ENCODE measurements at places on chromosomes 5 and 9.
A peak's percentile ranks its signal among the peaks of the same experiment; 100 is the strongest.

DNA sequence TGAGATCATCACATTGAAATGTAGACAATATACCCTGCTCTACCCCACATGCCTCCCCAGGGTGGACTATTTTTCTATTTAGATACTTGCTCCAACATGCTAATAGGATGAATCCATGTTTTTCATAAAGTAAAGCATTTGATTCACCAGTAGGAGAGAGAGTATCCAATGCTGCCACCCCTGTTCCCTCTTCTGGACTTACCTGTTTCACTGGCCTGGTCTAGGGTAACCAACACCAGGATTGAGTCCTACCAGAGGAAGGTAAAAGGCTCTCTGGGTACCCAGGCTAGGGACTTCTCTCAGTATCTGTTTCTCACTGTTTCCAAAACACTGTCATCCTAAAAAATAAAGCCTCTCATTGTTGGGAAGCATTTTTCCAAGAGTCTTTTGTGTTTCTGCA is 30.2 kb upstream of the GABRP start:
- no peak for DNase-seq

GRCh38 chr9:129484352-129485000 is 136.4 kb downstream of the C9orf50 start:
- no peak for DNase-seq

DNA sequence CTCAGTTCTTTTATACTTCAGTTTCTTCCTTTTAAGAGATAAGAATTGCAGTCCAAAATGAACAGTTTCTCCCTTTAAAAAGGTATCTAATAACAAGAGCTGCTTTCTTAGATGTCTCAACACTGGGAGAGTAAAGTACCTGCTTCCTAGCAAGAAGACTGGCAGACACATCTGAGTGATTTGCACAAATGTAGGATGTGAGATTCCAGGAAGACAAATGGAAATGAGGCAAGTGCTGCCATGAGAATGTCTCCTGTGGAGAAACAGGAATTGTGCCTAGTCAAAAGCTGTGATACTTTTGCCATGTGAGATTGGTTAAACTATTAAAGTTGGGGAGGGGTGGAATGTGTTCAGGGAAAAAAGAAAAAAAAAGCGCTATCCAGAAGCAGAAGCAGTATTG is 159.1 kb downstream of the HTR1A start:
- DNase-seq, result no peak

DNA sequence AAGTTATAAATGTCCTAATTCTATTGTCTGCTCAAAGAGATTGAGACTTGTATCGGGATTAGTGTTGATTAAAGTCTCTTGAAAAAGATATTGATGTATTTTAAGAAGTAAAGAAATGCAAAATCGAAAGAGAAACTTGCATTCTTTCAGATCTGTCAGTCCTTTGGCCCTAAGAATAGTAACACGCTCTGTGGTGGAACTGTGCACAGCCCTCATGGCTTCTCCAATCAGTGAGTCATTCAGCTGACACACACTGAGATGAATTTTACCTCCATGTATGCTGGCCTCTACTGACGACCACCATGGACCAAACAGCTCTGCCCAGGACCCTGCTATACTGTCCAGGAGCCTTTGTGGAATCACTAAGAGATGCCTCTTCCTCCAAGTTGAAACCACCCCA is 232.4 kb downstream of the ESM1 start:
- DNase-seq, result no peak

DNA sequence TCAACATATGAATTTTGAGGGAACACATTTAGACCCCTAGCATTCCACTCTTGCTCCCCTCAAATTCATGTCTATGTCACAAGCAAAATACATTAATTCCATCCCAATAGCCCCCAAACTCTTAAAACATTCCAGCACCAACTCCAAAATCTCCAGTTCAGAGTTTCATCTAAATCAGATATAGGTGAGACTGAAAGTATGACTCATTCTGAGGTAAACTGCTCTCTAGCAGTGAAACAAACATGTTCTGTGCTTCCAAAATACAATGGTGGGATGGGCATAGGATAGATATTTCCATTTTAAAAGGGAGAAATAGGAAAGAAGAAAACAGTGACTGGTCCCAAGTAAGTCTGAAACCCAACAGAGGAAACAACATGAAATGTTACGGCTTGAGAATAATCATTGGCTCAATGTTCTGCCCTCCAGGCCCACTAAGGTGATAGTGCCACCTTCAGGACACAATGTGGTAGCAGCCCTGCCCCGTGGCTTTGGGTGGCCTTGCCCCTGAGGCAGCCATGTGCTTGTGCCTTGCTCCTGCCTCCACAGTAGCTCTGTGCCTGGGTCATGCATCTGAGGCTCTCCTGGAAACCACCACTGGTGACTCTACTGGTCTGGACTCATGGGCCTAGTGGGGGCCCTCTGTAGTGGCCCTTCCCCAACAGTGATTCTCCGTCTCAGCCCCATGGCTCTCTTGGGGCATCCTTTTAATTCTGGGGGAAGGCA is 36.4 kb upstream of the IPPK start:
- no peak for DNase-seq

DNA sequence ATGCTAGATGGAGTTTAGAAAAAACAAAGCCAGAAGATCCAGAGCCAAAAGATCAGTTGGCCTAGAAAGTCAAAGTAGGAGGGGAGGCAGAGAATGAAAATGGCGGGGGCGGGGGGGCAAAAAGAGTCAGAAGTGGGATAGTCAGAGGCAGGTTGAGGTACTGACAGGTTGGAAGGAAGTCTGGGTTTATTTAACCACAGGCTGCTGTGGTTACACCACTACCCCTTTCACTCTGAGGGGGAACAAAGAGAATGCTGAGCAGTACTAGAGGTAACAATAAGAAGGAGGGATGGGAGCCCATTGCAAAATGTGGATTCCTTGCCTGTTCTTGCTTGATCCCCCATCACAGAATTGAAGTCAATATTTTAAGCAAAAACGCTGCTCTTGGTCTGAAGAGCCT is 111.8 kb downstream of the CAVIN4 start:
- no peak for DNase-seq

DNA sequence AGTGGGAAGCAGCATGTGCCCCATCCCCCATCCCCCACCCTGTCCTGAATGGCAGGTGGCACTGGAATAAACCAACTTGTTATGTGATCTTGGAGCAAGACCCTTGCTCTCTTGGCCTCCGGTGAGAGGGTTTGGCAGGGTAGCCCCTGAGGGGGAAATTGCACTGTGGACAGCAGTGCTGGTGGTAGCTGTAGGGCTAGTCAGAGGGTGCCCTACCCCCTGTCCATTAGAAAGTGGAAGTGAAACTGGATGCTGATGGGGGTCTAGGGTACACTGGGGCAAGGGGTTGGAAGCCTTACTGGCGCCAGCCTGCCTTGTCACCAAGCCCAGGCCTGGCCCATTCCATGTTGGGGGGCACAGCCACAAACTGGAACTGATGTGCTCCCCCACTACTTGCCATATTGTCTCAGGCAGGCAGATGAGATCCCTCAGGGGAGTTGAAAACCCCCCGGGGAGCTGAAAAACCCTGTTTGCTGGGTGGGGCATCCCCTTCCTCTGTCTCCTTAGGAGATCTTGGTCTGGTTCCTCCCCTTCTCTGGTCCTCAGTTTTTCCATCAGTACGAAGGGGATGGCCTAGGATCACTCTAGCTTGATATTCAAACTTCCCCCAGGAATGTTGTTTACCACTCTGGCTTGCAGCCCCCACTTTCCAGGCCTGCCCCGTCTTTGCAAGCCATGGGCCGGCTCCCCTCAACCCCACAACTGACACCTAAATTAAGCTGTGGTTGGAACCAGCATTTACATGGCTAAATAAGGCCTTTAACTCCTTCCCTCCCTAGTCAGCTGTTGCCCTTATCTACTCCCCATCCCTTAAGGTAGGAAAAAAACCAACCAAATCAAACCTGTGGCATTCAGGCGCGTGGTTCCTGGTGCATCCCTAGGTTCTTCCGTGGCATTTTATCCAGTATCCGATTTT is 14.4 kb upstream of the SYNPO start:
- no peak for DNase-seq

DNA sequence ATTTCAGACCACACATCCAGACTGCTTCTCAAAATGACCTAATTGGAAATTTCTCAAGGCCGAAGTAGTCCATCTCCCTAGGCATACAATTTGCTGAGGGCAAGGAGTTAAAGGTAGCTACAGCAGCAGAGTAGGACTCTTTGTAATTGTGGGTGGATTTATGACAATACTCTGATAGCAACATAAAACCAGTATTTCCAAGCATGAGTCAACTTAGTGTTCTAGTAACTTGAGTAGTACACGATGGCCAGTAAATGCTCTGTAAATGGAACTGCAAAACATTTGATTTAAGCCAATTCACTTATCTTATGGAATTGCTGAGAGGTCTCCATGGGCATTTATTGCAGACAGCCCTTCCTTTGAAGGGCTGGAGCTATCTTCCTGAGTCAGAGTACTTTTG is 352.2 kb downstream of the PLK2 start:
- no peak for DNase-seq

- peak; percentile 68 for DNase-seq
Measured at GRCh38 chr9:75892216-75892911, 1.9 kb downstream of the PCSK5 start.

DNA sequence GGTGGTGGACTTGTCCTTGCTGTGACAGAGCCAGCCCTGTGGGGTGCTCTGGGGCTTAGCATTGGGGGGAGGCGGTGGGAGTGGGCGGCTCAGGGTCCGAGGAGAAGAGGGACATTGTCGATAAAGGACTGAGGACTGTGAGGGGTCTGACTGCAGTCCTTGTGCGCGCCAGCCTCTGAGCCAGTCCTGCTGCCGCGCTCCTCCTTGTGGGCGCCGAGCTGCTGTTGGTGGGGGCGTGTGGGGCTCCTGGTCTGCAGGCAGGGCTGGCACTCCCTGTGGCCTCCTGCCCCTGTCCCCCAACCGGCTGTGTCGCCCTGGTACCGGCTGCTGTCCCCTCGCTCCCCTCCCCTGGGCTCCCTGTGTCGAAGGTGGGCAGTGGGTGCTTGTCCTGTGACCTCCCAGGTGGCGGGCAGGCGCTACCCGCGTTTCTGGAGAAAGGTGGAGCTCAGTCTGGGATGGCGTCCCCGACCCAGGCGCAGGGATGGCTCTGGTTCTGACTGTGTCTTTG is 6.9 kb downstream of the RNU6ATAC start:
- DNase-seq, result no peak

DNA sequence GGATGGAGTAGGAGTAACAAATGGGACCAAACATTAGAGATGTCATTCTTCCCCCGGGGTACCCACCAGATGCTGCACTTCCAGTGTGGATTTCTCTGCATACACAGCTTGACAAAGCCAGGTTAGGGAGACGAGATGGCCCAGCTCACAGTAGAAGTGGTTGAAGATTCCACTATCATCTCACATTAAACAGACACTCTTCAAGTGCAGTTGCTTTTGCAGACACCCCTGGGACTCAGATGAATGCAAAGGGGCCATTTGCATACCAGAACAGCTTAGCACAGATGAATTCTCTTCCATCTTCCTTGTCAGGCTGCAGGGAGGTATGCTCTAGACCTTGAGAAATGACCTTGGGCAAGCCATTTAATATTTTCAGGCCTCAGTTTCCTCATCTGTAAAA is 12.6 kb upstream of the C5orf58 start:
- no peak for DNase-seq

- DNase-seq, result no peak
Measured at GRCh38 chr5:137627293-137627692, 108.6 kb downstream of the KLHL3 start.

- DNase-seq, result no peak
Measured at GRCh38 chr5:80368661-80369480, 39.0 kb upstream of the ZFYVE16 start.

- no peak for DNase-seq
Measured at GRCh38 chr9:72361217-72361616, 3.8 kb downstream of the ZFAND5 start.

DNA sequence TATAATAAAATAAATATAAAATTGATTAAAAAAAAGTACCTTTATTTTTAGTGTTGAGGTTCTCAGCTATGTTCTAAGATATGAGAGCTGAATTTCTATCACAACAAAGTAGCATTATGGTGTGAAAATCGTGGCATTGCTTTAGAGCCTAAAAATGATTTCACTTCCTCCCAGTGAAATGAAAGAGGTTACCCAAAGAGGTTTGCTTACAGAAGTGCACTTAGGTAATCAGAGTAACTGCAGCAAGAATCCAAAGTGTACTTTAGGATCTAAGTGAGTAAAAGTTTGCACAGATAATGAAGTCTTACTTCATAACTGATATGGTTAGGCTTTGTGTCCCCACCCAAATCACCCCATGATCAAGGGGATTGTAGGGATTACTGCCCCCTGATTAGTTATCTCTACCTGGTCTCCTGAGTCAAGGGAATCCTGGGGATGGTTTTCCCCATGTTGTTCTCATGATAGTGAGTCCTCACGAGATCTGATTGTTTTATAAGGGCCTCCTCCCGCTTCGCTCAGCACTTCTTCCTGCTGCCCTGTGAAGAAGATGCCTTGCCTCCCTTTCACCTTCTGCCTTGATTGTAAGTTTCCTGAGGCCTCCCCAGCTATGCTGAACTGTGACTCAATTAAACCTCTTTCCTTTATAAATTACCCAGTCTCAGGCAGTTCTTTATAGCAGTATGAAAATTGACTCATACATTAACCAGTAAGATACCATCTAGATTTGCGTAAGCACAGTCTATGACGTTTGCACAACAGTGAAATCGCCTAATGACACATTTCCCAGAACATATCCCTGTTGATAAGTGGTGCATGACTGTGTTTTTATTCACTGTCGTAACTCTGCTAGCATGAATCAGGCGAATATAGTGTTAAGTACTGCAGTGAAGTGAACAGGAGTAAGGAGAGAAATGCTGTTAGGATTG is 40.3 kb upstream of the LRRC70 start:
- DNase-seq, result no peak

- DNase-seq, result no peak
Measured at GRCh38 chr9:130160862-130161470, 11.2 kb upstream of the NCS1 start.

DNA sequence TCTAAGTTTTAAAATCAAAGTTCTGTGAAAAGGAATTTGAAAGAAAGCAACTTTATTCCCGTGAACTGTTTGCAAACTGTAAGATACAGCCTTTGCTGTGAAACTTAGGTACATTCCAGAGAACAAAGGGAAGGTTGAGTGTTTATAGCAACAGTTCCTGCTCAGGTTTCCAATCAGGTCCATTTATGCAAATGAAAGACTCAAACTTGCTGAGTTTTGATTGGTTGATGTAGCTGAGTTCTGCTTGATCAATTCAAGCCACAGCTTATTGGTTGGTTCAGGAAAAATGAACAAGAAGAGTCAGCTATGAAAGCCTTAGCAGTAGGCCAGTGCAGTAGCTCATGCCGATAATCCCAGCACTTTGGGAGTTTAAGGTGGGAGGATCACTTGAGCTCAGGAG is 37.9 kb downstream of the SLC27A6 start:
- no peak for DNase-seq

DNA sequence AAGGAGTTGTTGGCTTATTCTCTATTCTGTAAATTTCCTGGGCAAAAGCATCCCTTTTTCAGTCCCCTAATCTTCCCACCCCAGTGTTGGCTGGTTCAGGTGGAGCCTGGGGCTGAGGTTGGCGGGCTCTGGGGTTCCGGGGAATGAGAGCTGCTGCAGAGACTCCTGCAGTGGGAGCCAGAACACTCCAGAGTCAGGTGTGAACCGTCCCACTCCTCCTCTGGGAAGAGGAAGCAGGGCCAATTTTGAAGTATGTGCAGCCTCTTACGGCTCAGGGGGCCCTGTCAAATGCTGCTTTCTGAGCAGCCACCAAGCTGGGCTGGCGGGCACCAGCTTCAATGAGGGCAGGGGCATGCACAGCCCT is 42.8 kb downstream of the JADE2 start:
- DNase-seq, result no peak

Measured in muscle of back (tissue), 13 donors.